ENCODE measurements at places on chromosomes 2 and 18. TPM values are rescaled to one million over a fixed set of nuclear protein-coding genes. Genes with fewer than 3 reads are reported as not detected.

The NOSTRIN gene
- total RNA-seq, result 31.4 TPM

The FNDC4 gene
- 3.7 TPM for total RNA-seq

The GNLY gene
- 1.9 TPM for total RNA-seq

The MDH1B gene
- total RNA-seq, result 2.7 TPM

The TNFAIP6 gene
- 1.9 TPM for total RNA-seq

The RAX gene
- not detected for total RNA-seq

The LOXHD1 gene
- total RNA-seq, result 0.29 TPM

The CPS1 gene
- total RNA-seq, result 3.9 TPM

The ROCK2 gene
- 84.5 TPM for total RNA-seq

The VIL1 gene
- total RNA-seq, result not detected

The IL1A gene
- total RNA-seq, result 5.9 TPM
